ENCODE measurements at places on chromosomes 12 and 14.

GRCh38 chr14:99267381-99267780 is 4.6 kb downstream of the BCL11B start:
- DNase-seq: no peak

DNA sequence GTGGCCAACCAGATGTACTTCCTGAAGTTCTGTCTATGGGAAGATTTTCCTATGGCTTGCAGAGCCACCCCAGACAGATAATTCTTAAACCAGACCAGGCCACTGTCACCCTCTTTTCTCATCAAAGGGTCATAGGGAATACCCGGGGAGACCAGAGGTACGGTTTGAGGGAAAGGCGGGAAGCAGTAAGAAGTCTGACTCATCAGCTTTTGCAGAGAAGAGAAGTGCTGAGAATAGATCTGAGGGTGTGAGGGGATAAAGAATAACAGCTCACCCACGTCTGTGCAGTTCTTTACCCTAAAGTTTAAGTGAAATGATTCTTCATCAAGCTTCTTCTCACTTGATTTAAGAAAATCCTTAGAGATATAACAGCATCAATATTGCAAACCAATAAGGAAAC is 21.3 kb upstream of the POC1B start:
- no peak for DNase-seq

- DNase-seq: no peak
Measured at GRCh38 chr12:5921966-5922899, 22.8 kb downstream of the ANO2 start.

DNA sequence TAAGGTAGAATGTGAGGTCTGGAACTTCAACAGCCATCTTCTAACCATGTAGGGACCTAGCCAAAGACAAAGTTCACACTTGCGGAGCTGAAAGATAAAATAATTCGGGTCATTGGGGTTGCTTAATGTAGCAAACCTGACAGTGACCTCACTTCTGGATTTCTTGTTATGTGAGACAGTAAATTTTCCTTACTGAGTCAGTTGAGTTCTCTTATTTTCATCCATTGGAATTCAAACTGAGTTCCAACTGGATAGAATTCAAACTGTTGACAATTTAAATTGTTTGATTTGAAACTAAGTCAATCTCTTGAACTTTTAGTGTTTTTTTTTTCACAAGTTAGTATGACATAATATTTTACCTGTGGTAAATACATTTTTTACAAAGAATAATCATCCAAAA is 406.5 kb downstream of the ADAMTS20 start:
- DNase-seq: no peak

DNA sequence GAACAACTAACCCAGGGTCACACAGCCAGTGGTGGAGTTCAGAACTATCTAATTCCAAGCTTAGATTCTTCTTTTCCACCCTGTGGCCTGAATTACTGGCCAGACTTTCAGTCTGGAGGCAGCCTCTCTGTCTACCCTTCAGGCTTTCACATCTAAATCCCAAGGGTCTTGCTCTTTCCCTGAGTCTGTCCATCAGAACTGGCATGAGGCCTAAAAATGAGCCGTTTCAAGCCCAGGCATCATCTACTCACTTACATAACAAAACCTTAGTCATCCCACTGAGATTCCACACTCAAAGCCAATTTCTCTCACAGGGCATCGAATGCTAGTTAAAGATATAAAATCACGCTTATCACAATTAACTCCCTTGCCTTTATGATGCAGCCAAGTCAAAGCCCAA is 1.3 kb upstream of the PTGDR start:
- no peak for DNase-seq

DNA sequence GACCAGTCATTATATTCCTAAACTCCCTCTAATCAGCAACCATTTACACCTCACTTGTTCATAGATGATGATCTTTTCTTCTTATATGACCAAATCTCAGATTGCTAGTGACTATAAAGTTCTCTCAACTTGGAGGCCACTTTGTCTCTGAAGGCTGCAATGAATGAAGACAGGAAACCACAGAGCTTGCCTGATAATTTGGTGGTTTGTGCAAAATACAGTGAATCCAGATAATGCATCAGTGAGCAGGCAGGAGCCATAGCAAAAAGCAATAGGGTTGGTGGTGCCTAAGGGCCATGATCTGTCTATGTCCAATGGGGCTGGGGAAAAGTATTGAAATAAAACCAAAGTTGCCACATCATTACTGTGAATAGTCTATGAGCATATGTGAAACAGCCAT is 123.8 kb upstream of the LRFN5 start:
- no peak for DNase-seq

DNA sequence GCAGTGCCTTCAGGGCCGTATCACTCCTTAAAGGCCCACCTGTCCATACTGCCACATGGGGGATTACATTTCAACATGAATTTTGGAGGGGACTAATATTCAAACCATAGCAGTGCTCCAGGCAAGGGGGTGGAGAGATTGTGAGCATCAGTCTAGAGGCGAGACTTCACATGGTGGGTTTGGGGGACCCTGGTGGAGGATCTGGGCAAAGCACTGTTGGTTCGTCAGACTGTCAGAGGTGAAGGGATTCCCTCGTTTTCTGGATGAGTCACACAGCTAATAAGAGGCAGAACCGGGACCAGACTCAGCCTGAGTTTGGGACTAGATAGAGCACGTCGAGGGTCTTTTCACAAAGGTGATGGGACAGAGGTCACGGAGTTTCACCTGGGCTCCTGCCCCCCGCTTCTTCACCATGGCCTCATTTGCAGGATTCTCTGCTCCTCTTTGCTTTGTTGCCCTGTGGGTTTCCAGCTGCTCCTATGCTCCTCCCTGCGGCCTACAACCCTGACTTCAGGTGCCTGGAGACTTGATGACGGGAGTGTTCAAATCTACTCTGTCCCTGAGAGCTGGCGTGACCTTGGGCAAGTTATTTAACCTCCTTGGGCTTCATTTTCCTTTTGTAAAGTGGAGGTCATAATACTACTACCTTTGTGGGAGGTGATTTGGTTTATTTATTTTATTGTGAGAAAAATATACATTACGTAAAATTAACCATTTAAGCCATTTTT is 41.5 kb downstream of the TEAD4 start:
- no peak for DNase-seq

Data from activated naive CD4-positive, alpha-beta T cell treated with Interleukin-2 at 50 U/mL for 16 hours (primary cell).